ENCODE measurements at places on chromosomes 2 and 18.

GRCh38 chr2:40359811-40360210 is 92.1 kb downstream of the SLC8A1 start:
- no peak for DNase-seq

GRCh38 chr2:85189606-85190270 is 56.5 kb downstream of the TCF7L1 start:
- DNase-seq: peak; percentile 90

GRCh38 chr2:41830600-41830999 is 217.2 kb upstream of the PKDCC start:
- no peak for DNase-seq

DNA sequence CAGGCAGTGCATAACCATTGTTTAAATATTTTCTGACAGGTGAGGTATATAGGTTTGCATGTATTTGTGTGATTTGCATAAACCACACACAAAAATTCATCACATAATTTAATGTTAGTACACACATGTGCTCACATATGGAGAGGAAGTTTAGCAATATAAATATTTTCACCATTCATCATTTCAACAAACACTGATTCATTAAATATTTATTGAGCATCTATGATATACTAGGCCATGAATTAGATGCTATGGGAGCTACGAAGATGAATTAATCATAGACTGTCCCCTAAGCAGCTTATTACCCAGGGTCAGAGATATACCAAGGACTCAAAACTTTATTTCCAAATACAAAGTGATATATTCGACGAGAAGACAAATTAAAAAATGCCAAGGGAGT is 311.6 kb upstream of the PIK3C3 start:
- no peak for DNase-seq

DNA sequence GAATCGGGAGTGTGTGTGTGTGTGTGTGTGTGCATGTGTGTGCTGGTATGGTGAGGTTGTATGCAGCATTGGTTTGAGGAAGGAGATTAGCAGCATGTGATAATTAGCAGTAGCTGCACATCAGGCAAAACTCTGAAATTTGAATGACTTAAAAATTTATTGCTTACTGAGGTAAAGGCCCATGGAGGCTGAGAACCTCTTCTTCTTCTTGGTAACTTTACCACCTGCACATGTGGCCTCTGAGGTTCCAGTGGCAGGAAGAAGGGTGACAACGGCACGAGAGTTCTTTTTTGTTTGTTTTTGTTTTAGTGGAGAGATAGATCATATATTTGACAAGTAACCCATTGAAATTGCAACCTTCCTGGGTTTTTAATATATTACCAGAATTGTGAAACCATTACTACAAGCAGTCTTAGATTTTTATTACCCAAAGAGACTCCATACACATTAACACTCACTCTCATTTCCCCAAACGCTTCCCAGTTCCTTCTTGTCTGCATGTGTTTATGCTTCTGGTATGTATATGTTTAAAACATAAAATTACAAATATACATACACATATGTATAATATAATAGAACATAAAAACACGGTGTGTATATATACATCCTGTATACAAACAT is 292.1 kb downstream of the PTGR3 start:
- DNase-seq: no peak

DNA sequence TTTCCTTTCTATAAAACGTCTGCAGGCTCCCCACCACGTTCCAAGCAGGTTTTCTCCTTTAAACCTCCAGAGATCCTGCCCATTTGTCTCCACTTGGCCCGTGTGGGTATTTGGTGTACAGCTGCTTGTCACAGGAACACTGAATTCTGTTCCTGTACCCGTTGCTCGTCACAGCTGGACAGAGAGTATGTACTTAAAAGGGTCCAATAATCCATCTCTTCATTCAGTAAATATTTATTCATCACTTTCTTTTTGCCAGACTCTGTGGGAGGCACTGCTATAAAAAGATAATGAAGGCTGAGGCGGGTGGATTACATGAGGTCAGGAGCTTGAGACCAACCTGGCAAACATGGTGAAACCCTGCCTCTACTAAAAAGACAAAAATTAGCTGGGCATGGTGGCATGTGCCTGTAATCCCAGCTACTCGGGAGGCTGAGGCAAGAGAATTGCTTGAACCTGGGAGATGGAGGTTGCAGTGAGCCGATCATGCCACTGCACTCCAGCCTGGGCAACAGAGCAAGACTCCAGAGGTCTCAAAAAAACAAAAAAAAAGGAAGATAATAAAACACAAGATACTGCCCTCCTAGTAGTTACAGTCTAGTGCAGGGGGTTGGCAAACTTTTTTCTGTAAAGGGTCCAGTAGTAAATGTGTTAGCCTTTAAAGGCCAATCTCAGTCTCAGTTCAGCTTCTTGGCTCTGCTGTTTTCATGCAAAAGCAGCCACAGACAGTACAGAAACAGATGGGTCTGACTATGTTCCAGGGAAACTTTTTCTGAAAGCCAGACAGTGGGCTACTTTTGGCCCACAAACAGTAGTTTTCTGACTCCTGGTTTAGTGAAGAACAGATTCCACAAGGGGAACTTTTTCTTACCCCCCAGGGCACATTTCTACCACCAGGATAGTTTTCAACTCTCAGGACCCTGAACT is 309.9 kb upstream of the RAB12 start:
- no peak for DNase-seq

- DNase-seq: no peak
These were observed 3.1 kb upstream of the SPAG16 start for GRCh38 chr2:213281156-213281555.

DNA sequence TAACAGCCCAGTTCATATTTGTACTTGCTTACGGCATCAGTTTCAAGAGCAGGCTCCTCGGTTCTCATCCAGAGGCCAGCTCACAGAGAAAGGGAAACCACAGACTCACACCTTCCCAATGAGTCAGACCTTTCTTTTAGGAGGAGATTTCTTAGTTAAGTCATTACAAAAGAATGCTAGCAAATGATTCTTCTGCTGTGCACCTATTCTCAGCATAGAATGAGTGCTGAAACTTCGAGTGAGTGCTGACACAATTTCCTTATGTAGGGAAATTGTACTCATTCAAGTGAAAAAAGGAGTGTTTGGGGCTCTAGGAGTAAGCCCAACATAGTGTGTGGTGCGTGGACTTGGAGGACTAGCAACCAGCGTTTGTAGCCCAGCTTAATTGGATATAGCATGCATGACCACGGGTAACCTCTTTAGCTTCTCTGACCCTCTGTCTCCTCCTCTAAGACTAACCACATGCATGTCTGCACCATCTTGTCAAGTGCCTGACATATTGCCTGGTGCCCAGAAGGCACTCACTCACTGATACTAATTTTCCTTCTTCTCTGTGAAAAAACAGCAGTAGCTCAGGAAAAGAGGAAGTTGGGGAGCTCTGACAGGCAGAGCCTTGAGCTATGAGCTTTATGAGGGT is 87.0 kb downstream of the ALPK2 start:
- DNase-seq: no peak

GRCh38 chr2:182866461-182867406 is at the start of gene FRZB:
Gene FRZB, minus strand, starts transcription at chr2:182866637. Its CDS starts 85 bp downstream, at chr2:182866552.
- peak; percentile 87 for DNase-seq

- DNase-seq: no peak
These were observed 19.0 kb downstream of the SKA1 start for GRCh38 chr18:50393802-50394201.

- DNase-seq: no peak
These were observed 94.6 kb downstream of the PMAIP1 start for GRCh38 chr18:59994357-59994756.

DNA sequence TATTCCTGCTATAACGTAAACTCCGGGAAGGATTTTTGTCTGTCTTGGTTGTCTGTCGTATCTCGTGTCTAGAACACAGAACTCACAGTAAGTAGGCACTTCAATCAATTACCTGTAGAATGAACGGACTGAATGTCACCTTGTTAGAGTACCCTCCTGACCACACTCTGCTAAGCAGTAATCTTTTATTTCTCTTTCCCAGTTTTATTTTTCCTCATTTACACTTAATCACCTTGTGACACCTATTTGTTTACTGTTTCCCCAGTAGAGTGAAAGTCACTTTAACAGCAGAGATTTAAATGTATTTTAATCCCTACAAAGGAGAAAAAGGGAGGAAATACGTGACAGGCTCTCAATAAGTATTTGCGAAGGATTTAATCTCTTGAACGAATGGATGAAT is 514 bp upstream of the EPB41L5 start:
- DNase-seq: no peak

GRCh38 chr2:105117565-105117964 is 79.7 kb downstream of the MRPS9 start:
- DNase-seq: no peak

- DNase-seq: no peak
These were observed 65.0 kb downstream of the SCG2 start for GRCh38 chr2:223537115-223537514.

GRCh38 chr18:79635427-79635726 is 44.2 kb upstream of the CTDP1 start:
- DNase-seq: peak; percentile 30

DNA sequence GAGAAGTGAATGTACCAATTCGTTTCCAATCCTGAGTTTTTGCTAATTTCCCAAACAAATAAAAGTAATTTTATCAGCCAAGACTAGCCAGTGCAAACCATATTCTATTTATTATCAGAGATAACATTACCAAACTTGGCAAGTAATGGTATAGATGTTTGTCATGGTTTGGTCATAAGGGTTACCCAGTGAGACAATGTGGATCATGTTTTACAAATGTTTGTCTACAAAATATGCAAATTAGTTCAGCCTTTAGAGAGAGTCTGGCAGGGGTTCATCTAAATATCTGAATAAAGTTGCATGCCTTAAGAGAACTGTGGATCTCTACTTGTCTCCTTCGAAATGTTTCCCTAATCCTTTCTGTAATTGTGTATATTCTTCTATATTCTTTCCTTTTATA is 152.2 kb downstream of the KCNH7 start:
- DNase-seq: no peak

DNA sequence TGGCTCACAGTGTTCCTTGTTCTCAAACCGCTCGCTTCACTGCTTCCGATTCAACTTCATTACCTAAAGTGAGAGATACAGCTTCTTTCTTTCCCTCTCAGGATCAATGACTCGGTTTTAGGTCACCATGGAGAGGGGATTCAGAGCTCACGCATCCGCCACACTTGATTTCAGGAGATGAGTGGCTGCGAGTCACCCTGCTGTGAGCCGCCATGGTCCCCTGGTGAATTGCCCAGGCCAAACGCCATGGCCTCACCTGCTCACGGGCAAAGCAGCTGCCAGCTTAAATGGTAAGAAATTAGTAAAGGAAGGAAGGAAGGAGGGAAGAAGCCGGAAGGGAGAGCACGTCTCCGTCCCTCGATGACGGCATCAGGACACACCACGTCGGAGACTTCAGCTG is 60.5 kb downstream of the ADNP2 start:
- DNase-seq: no peak

GRCh38 chr18:76264876-76265250 is 230.2 kb downstream of the ZNF516 start:
- no peak for DNase-seq

DNA sequence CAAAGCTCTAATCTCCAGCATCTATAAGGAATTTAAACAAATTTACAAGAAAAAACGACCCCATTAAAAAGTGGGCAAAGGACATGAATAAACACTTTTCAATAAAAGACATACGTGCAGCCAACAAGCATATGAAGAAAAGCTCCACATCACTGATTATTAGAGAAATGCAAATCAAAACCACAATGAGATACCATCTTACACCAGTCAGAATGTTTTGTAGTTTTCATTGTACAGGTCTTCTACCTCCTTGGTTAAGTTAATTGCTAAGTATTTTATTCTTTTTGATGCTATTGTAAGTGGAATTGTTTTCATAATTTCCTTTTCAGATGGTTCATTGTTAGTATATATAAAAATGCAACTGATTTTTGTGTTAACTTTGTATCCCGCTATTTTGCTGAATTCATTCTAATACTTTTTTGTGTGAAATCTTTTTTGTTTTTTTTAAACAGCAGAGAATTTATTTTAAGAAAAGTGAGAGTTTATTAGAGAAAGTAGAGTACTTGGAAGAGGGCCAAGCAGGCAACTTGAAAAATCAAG is 40.7 kb downstream of the SLC39A10 start:
- no peak for DNase-seq

GRCh38 chr18:69216321-69216720 is 184.4 kb upstream of the DOK6 start:
- DNase-seq: no peak

GRCh38 chr2:137316075-137316474 is 550.7 kb downstream of the THSD7B start:
- DNase-seq: no peak

DNA sequence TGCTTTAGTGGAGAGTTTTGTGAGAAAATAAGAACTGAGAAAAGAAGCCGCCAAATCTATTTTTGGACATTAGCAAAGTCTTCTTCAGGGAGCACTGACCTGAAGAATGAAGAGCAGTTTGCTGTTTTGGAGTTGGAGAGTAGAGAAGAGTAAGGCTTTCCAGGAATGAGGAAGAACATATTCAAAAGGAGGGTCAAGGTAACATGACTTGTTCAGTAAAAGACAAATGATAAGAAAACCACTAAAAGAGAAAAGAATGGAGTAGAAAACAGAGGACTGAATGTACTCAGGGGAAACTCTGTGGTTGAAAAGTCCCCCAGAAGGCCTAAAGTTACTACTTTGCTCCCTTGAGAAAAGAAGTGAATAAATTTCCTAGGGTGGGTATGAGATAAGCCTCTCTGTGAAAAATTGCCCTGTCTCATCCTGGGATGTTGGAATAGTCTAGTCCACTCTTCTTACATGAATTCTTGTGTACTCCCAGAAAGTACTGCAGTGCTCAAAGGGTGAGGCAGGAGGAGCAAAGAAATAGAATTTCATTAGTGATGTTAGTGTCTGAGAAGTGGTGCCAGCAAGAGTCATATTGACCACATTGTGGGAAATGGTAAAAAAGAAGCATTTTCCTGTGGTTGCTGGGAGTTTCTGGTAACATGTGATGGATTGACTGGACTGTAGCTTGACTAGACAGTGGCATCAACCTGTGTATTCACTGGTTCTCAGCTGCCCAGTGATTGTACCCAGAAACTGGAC is 27.8 kb downstream of the MBD5 start:
- no peak for DNase-seq

DNA sequence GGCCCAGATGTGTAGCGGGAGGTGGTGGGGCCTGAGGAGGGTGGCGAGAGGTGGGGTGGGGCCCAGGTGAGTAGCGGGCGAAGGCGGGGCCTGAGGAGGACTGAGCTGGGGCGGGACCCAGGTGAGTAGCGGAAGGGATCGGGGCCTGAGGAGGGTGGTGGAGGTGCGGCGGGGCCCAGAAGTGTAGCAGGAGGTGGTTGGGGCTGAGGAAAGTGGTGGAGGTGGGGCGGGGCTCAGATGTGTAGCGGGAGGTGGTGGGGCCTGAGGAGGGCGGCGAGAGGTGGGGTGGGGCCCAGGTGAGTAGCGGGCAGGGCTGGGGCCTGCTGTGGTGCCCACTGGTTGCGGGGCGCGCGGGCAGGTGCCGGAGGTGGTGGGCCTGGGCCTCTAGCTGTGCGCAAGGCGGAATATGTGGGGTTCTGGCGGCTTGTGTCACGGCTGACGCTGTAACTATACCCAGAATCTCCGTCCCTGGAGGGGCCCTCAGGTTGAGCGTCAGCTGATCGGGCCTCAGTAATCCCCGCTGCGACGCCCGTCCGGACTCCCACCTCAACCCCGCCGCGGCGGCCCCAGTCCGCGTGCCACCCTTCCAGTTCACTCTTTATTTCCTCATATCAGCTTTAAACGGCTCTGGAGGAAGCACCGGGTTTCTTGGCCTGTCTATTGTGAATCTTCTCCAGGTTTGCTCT is 866 bp upstream of the SF3B6 start:
- no peak for DNase-seq

- DNase-seq: no peak
These were observed 401.9 kb downstream of the LRP1B start for GRCh38 chr2:141728886-141729285.

GRCh38 chr2:170721678-170722077 is 6.5 kb downstream of the SP5 start:
- DNase-seq: no peak
